ENCODE measurements at places on chromosomes 2 and 18.

DNA sequence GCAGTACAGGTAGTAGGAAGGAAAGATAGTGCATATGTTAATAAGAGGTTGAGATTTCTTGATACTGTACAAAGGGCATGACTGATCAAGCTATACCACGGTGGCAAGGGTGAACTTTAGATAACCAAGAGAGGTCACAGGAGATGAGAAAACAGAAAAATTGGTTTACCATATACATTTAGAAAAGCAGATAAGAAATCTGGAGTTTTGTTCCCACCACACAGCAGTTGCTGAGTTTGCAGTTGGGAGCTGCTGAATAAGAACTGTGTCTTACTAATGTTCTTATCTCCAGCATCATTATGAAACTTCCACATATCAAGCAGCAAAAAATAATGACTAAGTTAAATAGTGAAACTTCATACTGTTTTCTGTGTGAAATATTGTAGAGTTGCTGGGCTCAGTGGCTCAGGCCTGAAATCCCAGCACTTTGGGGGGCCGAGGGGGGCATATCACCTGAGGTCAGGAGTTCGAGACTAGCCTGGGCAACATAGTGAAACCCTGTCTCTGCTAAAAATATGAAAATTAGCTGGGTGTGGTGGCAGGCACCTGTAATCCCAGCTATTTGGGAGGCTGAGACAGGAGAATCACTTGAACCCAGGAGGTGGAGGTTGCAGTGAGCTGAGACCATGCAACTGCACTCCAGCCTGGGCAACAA is 12.0 kb upstream of the IMPACT start:
- no peak for DNase-seq

GRCh38 chr2:129929321-129930290 is 49.9 kb upstream of the RAB6C start:
- DNase-seq = no peak

- no peak for DNase-seq
Observed at GRCh38 chr2:144673456-144673855, 153.5 kb upstream of the ZEB2 start.

DNA sequence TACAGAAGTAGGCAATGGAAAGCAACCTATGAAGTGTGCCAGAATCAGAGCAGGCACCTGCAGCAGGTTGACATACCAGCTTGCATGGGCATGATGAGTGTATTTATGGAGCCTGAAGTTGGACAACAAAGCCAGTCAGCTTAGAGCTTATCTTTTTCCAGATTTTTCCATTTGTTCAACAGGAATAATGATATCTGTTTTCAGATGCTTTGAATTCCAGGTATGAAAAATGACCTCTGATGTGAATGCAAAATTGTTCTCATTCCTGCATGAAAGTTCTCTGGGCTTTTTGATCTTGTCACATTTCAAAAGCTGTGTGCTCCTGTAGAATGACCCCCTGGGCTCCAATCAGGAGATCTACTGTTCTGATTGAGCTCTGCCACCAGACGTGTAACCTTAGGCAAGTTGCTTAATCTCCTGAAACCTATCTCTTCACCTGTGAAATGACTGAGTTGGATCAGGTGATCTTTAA is 38.2 kb upstream of the VIT start:
- DNase-seq = no peak

- DNase-seq = no peak
Observed at GRCh38 chr2:131413148-131413747, 49.3 kb upstream of the RAB6D start.

DNA sequence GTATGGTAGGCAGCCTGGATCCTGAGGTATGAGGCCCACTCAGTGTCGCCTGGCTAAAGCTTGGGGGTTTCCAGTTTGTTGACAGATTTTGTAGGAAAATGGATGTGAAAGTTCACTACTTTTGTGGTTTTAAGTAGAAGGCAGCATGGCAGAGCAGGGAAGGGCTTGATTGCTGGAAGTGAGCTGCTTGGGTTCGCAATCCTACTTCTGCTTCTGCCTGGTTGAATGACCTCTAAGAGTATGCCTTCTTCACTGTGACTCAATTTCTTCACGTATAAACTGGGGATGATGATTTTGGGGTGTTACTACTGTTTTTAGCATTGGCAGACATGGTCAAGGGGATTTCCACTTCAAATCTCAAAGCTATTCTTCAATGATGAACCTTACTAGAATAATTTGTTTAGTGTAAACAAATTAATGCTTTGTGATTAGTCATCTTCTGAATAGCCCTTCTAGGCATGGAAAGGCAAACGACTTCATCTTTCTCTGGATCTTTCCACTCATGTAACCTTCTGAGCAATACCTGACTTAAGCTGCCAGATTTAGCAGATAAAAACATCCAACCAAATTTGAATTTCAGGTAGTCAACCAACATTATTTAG is 13.2 kb downstream of the BMP10 start:
- DNase-seq = no peak

DNA sequence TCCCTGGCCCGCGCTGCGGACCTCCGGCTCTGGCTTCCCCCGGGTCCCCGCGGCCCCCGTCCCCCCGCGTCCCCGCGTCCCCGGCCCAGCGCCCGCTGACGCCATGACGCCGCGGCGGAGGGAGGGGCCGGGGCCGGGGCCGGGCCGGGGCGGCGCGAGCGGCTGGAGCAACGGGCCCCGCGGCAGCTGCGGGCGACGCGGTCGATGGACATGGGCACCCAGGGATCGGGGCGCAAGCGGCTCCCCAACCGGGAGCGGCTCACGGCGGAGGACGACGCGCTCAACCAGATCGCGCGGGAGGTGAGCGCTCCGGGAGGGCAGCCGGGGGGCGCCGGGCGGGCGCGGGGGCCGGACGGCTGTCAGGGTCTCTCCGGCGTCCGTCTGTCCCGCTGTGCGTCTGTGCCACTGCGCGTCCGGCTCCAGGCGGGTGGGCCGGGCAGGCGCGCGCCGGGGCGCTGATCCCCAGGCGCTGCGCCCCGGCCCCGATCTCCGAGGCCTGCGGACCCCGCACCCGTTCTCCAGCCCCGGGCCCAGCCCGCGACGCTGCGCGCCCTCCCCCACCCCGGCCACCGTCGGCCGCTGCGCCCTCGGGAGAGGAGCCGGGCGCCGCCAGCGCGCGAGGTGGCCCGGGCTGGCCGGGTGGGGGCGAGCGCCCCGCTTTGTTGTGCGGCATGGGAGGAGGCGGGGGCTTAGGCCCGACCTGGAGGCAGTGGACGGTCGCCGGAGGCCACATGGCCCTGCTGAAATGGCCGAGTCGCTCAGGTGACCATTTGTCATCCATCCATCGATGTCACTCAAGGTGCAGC is at the start of gene LRRFIP1:
Gene LRRFIP1, plus strand, starts transcription at position 147 of the 806 bp plus-strand sequence. Its CDS starts 58 bp downstream, at position 205.
- no peak for DNase-seq

DNA sequence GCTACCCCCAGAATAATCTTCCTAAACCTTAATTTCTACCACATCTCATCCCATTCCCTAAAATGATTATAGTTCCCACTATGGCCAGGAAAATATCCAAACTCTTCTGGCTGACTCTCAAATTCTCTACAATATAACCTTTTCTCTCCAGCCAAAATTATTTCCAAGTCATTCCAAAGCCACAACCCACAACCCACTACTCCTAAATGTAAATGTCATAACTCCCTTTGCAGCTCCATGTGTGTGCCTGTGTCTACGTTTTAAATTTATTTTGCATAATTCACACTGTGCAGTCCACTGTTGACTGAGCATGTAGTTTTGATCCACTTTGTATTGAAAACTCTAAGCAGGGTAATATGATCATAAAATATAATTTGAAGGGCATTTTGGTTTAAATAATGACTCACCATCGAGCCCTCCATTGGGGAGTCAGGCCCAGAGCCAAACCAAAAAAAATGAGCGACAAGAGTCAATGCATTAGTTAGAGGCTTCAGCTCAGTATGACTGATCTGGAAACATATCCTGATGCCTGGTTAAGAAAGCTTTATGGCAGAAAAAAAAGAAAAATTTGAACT is 171.0 kb downstream of the AFF3 start:
- DNase-seq = no peak

- no peak for DNase-seq
Observed at GRCh38 chr18:27501671-27502070, 316.6 kb upstream of the CHST9 start.

DNA sequence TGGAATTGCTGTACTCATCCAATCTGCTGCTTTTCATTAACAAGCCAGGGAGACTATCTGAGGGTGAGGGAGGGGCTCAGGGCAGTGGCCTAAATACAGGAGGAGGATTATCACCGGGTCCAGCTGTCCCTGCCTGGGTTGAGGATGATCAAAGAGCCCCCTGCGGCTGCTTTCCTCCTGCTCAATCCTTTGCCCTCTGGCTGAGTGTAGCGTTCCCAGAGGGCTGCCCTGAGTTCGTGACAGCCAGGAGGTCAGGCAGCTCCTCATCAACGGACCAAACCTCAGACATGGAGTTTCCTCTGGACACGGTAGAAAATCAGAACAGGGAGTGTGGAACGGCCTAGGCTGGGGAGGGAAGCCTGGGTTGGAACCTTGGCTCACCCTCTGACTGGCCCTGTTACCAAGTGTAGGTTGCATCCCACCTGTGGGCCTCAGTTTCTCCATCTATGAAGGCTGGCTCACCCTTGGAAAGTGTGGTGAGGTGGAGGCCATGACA is 23.5 kb downstream of the CIB4 start:
- no peak for DNase-seq
